ENCODE measurements at places on chromosomes 2 and 18.

- no peak for DNase-seq
Measured at GRCh38 chr2:42376758-42377157, 15.7 kb upstream of the COX7A2L start.

GRCh38 chr2:224198436-224198835, 159.3 kb upstream of the SERPINE2 start:
- DNase-seq = no peak

DNA sequence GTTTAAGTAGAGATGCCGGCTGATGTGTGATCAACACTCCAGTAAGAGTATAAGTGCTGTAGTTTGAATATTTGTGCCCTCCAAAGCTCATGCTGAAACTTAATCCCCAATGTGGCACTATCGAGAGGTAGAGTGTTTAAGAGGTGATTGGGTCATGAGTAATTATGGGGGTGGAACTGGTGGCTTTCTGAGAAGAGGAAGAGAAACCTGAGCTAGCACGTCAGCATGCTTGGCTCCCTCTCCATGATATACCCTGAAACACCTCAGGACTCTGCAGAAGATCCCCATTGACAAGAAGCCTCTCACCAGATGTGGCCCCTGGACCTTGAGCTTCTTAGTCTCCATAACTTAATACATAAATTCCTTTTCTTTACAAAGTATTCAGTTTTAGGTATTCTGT, 584.8 kb downstream of the TSN start:
- DNase-seq = no peak

DNA sequence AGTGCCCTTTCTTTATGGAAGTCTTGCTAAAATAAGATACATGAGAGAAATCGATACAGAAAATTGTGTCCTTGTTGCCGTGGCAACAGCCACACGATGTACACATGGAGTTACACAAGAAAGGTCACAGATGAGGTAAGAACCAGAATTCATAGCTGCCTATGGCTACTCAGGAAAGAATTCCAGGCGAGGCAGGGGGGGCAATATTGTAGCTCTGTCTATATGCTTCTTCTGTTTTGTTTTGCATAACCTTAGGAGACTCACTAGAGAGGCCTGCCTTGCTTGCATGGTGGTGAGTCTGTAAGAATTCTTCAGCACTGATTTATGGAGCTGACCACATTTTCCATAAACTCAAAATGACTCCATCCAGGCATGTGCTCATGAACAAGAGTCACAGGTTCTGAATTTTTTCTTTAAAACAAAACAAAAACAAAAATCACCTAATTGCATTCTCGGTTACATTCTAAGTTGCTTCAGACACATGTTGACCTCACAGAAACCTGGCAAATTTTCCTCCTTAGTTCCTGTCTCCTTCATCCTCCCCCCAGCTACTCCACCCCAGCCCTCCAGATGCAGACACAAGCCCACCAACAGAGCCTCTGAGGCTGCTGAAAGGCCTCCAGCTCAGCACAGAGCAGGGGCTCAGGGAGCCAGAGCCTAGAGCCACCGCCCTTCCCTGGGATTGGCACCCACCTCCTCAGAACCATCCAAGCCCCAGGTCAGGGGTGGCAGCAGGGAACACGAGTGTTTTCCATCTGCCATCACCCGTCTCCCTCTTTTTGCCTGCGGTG, 183.5 kb downstream of the ANTXR1 start:
- no peak for DNase-seq

- DNase-seq = no peak
Measured at GRCh38 chr18:44048846-44049245, 631.8 kb upstream of the SETBP1 start.

DNA sequence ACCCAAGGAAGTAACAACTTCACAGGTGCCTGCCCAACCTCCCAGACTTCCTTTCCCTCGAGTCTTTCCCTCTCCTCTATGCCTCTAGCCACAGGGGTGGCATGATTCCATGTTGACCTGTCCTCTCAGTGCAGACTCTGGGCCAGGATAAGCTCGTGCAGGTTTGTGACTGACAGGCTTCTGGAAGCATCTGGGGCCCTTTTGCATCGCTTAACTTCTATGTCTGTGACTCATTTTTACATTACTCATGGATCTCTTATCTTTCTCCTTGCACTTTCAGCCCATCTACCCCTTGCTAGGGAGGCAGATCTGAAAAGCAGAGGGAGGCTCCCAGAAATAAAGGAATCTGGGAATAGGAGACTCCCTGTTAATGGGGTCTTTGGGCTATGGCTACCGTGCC, 98.5 kb upstream of the RIOK3 start:
- no peak for DNase-seq

DNA sequence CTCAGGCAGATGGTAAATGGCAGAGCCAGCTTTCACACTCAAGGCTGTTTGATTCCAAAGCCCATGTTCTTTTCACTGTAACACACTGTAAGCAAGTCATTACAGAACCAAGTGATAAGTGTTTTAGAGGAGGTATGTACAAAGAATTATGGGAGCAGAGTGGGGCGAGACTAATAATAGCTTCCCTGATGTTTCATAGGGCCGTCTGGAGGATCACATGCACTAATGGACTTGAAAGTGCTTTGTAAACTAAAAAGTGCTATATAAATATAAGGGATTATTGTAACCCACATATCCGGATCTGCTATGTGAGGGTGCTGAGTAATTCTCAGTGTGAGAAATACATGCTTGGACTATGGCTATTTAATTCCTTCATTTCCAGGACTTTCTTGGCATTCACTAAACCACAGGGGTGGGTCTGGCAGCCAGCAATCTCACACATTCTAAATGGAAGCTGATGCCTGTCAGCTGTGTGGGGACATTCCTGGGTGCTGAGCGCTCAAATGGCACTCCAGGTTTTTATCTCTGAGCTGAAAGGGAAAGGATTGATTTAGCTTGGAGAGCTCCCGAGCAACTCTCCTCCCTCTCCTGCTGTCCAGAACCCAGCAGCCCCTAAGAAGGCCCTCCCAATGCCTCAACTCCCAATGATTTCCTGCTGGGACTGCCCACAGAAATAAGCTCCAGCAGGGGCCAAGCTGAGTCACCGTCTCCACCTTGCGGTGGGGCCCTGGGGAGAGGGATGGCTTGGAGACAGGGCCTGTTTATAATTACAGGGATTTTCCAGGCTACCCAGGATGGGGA, 222.8 kb downstream of the SOX11 start:
- DNase-seq = no peak
